ENCODE measurements at places on chromosomes 11 and 22.

DNA sequence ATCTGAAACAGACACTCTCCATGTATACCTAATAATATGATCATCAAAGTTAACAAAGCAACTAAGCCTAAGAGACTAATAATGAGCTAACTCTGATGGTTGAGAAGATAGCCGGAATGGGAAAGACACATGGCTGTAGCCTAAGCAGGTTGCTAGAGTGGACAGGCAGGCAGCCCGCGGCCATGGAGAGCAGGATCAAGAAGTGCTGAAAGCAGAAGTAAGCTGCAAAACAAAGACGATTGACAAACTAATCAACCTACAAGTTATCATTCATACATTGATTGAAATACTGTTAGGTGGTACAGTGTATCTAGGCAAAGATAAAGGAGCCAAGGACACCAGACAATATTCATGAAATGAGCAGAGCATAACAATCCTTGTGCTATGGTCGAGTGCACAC lies 29.3 kb downstream of the SLN start:
- no peak for DNase-seq

DNA sequence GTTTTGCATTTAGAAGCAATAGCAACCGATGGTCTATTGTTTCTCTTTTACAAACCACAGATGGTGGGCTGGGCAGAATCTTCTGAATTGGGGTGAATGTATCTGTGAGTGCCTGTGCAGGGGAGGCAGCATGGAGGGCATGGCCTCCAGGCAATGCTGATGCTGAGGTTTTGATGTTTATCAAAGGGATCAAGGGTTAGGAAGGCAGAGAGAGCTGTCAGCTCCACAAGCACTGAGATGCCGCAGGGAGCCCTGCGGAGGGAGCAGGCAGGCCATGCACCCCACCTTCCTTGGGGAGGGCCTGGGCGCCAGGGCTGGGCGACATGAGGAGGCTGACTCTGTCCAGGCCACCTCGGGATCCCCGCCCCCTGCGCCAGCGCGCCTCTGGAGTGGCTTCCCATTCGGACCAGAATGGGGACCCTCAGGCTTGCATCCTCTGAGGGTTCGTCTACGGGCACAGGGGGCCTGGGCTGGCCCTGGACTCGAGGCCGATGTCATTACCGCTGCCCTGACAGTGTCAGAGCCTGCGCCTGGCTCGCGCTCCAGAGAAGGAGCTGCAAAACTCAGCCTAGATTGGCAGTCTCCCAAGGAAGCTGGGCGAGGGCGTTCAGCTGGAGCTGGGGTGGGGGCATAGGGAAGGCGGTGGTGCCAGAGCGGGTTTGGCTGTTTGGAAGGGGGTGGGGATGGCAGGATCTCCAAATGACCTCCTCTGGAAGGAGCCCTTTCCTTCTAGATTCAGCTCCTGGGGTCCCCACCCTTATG lies 13.9 kb upstream of the TH start:
- DNase-seq, result no peak

DNA sequence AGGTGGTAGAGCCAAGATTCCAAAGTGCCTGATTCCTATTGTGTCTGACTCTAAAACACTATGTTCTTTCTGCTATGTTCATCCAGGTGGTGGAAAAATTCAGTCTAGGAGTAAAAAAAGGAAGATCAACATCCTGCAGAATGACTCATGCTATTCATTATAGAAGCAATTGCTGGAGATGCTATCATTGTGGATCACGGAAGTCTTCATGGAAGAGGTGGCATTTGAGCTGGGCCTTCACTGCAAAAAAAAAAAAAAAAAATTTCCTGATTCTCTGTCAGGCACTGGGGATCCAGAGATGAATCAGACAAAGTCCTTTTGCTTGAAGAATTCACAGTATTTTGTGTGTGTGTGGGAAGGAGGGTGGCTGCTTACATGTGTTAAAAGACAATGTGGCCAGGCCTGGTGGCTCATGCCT lies 1.4 kb upstream of the UVRAG start:
- DNase-seq, result no peak

DNA sequence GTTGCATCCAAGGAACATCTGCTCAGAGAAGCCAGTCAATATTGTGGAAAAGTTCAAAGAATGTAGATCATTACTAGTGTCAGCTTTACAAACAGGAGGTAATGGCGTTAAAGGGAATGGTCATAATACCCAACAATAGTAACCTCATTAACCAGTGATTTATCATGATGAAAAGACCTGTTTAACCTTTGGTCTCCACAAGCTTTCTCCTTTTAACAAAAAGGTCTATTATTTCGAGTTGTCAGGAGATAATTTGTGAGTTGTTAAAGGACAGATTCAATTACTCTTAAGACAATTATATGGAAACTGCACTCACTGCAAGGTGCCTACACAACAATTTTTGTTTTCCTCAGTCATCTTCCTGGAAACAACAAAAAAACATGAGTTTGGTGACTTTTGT lies 73.8 kb upstream of the HTATIP2 start:
- no peak for DNase-seq

- no peak for DNase-seq
These were observed 119.1 kb upstream of the NCAM1 start for GRCh38 chr11:112842151-112842550.

DNA sequence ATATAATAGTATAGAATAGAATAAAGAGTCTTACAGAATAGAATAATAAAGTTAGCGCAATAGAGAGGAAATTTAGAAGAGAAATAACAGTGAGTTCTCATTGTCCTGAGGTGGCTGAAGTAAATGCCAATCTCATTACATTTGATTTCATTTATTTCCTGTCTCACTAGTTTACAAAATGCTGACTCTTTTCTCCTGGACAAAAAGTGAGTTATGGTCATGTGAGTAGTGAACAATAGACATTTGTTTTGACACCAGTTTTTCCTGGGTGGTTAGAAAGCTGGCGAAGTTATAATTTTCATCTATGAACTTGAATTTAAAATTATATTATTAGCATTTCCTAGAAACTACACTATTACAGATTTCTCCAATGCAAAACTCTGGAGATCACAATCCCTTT lies 143.7 kb downstream of the TYR start:
- DNase-seq, result no peak

GRCh38 chr22:28424427-28425080 lies 255.1 kb downstream of the TTC28 start:
- no peak for DNase-seq

DNA sequence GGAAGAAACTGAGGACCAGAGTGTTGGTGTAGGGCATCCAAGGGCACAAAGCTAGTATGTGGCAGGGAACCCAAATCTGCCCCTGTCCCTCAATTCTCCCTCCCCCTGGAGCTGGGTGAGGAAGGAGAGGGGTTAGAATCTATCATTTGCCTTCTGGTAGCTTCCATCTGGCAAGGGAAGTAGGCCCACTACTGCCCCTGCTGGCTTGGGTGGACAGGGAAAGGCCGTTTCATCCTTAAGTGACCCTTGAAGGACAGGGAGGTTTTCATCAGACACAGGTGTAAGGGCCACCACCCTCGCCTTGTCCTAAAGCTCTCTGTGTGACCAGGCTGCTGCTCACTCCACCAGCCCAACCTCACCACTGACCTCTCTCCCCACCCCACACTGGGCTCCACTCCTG lies 22.1 kb downstream of the NECTIN1 start:
- no peak for DNase-seq

GRCh38 chr22:19767427-19768341 lies 7.1 kb downstream of the TBX1 start:
- no peak for DNase-seq

DNA sequence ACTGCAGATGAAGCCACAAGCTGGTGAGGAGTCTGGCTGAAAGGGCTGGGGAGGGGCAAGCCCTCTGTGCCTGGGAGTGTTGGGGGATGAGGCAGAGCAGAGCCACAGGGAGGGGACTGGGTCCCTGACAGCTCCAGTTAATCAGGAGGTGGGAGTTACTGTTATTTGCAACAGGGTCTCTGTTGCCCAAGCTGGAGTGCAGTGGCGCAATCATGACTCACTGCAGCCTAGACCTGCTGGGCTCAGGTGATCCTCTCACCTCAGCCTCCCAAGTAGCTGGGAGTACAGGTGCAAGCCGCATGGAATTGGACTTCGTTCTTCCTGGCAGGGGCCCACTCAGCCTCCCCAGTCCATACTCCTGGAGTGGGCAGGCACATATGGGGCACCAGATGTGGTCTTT lies 7.7 kb downstream of the SCN2B start:
- DNase-seq, result no peak

- no peak for DNase-seq
These were observed 79.2 kb upstream of the CEP126 start for GRCh38 chr11:101835506-101836063.

DNA sequence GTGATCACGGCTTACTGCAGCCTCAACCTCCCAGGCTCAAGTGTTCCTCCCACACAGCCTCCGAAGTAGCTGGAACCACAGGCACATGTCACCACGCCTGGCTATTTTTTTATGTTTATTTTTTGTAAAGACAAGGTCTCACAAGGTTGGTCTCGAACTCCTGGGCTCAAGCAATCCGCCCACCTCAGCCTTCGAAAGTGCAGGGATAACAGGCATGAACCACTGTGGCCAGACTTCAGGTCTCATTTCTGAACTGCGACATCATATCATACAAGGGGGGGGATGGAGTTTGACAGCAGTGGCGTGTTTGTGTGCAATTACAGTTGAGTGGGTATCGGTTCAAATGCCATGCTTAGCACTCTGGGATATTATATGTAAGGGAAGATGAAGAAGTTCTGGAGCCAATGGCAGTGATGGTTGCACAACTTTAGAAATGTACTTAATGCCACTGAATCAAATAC lies 6.9 kb downstream of the NAALADL1 start:
- no peak for DNase-seq

DNA sequence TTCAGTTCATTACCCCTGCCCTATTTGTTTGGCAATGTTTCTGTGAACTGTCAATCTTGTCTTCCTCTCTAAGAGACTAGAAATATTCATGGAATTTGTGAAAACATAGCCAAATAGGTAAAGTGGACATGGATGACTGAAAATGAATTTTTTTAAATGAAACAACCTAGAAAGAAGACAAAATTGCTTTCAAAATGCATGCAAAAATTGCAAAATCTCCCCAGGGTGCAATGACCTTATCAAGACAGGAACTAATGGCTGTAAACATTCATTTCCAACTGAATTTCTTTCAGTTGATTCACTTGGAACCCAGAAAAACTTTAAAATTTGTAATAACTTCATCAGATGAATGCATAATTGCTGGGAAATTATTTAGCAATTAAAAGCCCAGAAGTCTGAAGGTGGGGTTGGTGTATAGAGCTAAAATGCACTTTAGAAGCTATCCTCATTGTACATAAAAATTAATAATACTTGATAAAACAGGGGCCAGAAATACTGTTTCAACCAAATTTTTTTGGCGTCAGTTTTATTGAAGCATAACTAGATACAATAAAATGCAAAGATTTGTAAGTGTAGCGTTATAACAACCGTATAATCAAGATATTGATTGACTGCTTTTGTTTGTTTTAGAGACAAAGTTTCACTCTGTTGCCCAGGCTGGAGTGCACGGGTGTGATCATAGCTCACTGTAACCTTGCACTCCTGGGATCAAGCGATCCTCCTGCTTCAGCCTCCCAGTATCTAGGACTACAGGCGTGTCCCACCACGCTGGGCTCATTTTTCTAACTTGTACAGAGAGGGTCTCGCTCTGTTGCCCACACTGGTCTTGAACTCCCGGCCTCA lies 27.6 kb upstream of the SLC35C1 start:
- peak; percentile 34 for DNase-seq

GRCh38 chr11:76391021-76391420 lies 9.9 kb downstream of the GVQW3 start:
- no peak for DNase-seq

- DNase-seq, result no peak
These were observed 31.7 kb upstream of the KRTAP5-6 start for GRCh38 chr11:1665313-1665712.

GRCh38 chr11:73401217-73401923 lies 25.2 kb downstream of the RELT start:
- DNase-seq, result no peak

DNA sequence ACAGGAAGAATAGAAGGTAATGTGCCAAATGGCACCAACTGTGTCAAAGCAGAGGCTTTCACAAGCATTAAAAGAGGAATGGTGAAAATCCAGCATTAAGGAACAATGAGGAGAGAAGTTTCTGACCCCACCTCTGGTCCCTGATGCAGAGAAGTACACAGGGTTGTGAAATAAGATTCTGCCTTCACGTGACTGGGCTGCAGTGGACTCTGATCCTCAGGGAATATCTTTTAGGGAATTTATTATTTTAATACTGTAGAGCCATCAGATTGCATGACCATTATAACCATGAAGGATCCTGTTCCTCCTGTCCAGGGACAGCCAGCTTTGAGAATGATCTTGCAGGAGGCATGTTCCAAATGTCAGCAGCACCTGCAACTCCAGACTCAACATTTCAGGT lies 74.4 kb upstream of the FAR1 start:
- no peak for DNase-seq

GRCh38 chr22:30182350-30182745 lies 64.2 kb downstream of the LIF start:
- DNase-seq, result no peak

DNA sequence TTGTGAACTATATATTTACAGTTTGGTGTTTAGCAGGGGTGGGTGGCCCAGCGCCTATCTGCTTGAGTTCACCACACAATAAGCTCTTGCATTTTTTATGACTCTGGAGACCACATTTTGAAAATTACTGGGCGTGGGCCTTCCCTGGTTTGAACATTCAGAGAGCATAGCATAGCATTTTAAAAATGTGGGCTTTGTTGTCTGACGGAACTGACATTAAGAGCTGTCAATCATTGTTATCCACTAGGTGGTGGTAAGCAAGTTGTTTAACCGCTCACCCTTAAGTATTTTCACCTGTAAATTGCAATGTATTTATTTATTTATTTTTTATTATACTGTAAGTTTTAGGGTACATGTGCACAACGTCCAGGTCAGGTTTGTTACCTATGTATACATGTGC lies 1.0 kb downstream of the NLRP14 start:
- DNase-seq, result no peak

DNA sequence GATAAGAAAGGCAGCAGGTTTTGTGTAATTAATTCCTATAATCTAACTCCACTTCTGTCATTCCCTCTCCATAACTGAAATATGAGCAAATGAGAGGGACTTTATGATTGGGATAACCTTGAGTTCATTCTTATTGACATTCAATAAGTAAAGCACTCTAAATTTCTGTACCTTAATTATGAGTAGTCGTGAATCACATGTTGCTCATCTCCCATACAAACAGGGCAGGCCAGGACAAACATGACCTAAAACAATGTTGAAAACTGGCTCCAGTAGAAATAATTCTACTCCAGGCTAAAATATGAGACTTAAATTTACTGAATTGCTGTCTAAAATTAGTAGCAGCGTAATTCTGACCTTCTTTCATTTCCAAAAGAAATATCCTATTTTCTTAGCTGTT lies 505.4 kb downstream of the NELL1 start:
- DNase-seq, result no peak

- no peak for DNase-seq
These were observed 53.7 kb downstream of the UBASH3B start for GRCh38 chr11:122709039-122709760.

DNA sequence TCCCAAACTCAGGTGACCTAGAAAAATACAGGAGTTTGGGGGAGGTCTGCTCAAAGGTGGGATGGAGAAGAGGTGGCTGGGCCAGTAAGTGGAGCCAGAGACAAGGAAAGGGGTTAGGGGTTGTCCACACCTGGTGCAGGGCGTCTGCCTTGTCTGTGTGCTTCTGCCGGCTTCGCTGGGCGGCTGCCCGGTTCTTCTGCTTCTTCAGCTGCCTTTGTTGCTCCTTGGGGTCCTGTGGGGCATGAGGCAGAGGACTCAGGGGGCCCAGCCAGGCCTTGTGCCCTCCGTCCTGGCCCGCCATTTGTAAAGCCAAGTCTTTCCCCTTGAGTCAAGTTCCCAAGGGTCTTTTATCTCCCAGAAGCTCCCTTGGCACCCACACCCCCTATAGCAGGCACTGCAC lies 2.5 kb downstream of the BATF2 start:
- DNase-seq, result no peak

Measured in HL-60 (cell line).